Spinal cord (tissue), 10 donors: ENCODE measurements at places on chromosomes 11 and 22. TPM values are rescaled to one million over a fixed set of nuclear protein-coding genes. Genes with fewer than 3 reads are reported as not detected.

DNA sequence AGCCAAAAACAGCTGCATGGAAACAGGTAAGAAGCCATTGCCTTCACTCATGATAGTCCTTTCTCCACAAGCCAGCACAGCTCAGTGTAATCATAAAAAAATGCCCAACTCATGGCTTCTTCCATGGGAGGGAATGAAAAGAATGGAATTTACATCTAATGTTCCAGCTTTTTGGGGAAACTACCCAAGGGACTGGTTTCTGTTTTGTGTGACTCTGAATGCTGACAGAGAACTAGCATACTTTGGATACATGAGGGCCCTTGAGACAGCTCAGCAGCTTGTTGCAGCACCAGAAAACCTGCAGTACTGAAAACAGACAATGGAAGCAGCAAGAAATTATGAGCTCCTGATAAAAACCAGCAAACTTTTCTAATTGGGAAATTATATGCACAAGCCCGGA, 24.2 kb upstream of the HORMAD2 start:
- DNase-seq, result no peak
- no peaks in the 10 kb centered on the region for H3K27me3 ChIP-seq
- H3K4me1 ChIP-seq, result no peaks in the 10 kb centered on the region
- no peaks in the 10 kb centered on the region for H3K36me3 ChIP-seq

Gene SLCO2B1
- 25.4 TPM for total RNA-seq

Gene STK33
- 23.2 TPM for total RNA-seq

DNA sequence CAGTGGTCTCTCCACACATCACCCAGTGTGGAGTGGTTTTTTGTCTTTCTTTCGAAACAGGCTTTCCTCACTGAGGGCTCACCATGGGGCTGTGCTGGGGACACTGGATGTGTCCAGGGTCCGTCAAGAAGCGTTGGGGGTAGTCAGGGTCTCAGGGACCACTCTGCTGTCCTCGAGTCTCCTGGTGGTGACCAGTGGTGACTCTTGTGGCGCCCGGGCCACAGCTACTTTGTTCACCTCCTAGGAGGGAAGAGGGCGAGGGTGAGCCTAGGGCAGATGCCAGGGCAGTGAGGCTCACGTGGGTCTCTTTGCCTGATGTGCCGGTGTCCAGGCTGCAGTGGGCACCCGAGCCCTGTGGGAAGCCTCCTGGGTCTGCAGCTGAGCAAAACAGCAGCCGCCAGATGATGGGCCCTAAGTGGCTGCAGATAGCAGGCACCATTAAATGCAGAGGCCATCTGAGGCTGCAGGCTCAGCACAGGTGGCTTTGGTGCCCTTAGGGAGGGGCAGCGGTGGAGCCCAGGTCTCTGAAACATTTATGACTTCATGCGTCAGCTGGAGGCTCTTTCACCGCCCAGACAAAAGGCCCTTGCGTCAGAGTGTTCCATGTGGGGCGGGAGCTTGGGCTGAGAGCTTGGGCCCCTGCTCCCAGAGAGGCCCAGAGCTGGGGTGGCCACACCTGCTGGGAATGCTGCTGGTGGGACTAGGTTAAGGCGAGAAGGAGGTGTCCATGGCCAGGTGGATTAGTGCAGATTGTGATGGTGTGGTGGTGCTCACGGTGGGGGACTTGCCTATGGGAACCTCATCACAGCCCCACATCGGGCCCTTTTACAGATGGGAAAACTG, 29.5 kb downstream of the KCNQ1 start:
- DNase-seq, result no peak
- H3K4me1 ChIP-seq, result no peaks in the 10 kb centered on the region
- no peak overlapping the region for H3K4me3 ChIP-seq
- no peak overlapping the region for H3K27ac ChIP-seq
- no peaks in the 10 kb centered on the region for H3K27me3 ChIP-seq
- no peaks in the 10 kb centered on the region for H3K36me3 ChIP-seq

DNA sequence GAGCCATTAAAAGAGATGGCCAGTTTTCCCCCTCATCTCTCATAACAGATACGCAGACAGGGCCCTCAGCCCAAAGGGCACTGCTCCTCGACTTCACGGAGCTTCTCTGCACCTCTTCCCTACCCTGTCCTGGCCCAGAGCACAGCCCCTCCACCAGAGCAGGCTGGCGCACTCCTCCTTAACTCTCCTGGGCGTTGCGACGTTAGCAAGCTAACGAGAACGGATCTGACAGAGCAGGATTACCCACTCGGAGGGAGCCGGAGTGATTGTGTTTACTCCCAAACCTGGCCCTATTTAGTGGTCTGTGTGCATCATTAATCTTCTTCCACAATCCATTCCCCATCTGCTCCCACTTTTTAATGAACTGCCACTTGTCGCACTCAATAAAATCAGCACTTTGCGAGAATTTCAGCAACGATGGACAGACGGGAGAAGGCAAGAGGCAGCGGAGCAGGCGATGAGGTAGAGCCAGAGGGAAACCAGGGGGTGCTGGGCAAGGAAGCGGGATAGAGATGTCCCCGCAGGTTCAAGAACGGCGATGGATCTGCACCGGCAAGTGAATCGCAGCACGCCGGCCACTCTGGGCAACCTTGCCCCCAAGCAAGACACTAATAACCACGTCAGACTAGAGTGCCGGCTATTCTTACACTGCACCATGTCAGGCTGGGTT, 159.4 kb downstream of the BUD13 start:
- H3K27ac ChIP-seq, result no peak overlapping the region
- no peaks in the 10 kb centered on the region for H3K36me3 ChIP-seq
- H3K4me3 ChIP-seq, result no peak overlapping the region
- H3K4me1 ChIP-seq, result peaks cover 9% of the 10 kb centered on the region
- peaks cover 2% of the 10 kb centered on the region for H3K27me3 ChIP-seq

GRCh38 chr22:49701380-49702067, 126.1 kb downstream of the BRD1 start:
- H3K27me3 ChIP-seq, result peaks cover 6% of the 10 kb centered on the region
- no peak overlapping the region for H3K27ac ChIP-seq
- no peaks in the 10 kb centered on the region for H3K36me3 ChIP-seq
- no peaks in the 10 kb centered on the region for H3K4me1 ChIP-seq
- no peak overlapping the region for H3K4me3 ChIP-seq

Gene ALKBH8
- 11.5 TPM for total RNA-seq

- no peak for DNase-seq
- H3K36me3 ChIP-seq, result peaks cover 8% of the 10 kb centered on the region
- H3K4me3 ChIP-seq, result no peak overlapping the region
- peaks cover 19% of the 10 kb centered on the region for H3K4me1 ChIP-seq
These were observed 39.0 kb downstream of the BMAL1 start for GRCh38 chr11:13316528-13316961.

DNA sequence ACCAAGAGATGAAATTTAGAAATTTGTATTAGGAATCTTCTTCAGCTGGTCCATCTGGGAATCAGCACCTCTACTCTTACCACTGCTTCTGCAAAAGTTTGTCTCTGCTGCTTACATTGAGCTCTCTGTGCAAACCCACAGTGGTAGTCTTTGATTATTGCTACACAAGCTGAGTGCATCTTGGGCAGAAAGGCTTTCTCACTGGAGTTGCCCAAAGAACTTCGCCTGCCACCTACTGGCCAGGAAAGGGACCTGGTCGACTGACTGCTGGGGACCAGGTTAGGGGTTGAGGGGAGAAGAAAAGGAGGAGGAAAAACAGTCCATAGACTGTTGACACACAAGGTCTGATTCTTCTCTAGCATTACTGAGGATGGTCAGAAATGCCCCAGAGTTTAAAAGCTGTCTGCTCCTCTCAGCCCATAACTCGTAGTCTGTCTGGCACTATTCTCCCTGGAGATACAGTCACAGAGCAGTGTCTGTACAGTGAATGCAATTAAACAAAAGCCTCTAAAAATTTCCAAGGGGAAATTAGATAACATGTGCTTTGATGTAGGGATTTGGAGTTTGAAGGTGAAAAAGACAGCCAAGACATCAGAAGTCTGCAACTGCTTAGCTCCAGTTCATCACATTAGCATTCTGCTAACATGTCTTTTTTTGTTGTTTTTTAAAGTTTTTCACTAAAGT, 215.0 kb upstream of the CTSC start:
- no peak overlapping the region for H3K4me3 ChIP-seq
- no peaks in the 10 kb centered on the region for H3K27me3 ChIP-seq
- no peak for DNase-seq
- H3K4me1 ChIP-seq, result no peaks in the 10 kb centered on the region

- no peaks in the 10 kb centered on the region for H3K36me3 ChIP-seq
- H3K27me3 ChIP-seq, result no peaks in the 10 kb centered on the region
- H3K4me3 ChIP-seq, result no peak overlapping the region
- DNase-seq, result no peak
- peak overlapping the region; percentile 74 for H3K27ac ChIP-seq
These were observed 2.3 kb downstream of the MYEOV start for GRCh38 chr11:69295995-69296889.

DNA sequence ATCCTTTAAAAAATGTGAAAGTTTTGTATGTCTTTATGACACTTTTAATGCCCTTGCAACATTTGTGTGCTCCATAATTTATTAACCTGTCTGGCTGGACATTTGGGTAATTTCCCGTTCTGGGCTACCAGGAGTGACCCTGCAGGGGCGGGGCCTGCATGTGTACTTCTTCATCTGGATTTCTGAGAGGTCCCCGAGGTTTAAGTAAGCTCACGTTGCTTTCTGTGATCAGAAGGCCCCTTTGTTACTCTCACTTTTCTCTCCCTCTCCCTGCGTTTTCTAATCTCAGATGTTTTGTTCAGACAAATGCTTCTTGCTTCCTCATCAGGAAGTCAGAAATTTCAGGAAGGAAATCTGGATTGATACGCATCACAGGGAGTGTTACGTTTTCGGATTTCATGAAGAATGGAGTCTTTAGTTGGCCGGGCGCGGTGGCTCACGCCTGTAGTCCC, 78.9 kb upstream of the CRYBB3 start:
- H3K4me1 ChIP-seq, result peaks cover 30% of the 10 kb centered on the region
- H3K36me3 ChIP-seq, result peaks cover 5% of the 10 kb centered on the region
- H3K27ac ChIP-seq, result peak overlapping the region; percentile 75
- H3K4me3 ChIP-seq, result no peak overlapping the region
- DNase-seq, result no peak

DNA sequence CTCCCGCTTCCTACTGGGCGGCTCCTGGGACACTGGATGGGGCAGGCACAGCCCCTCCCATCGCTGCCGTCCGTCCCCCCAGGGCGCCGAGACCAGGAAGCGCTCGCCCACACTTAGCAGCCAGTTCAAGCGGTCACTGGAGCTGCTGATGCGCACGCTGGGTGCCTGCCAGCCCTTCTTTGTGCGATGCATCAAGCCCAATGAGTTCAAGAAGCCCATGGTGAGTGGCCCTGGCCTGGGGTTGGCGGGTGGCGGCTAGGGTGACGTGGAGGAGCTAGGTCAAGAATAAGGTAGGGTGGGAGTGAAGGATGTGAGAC, 44.6 kb downstream of the MYO7A start:
- H3K27ac ChIP-seq, result no peak overlapping the region
- DNase-seq, result peak; percentile 31
- H3K27me3 ChIP-seq, result peaks cover 3% of the 10 kb centered on the region
- H3K4me3 ChIP-seq, result no peak overlapping the region
- peaks cover 3% of the 10 kb centered on the region for H3K36me3 ChIP-seq

Gene PHOX2A
- total RNA-seq, result not detected

GRCh38 chr22:17281440-17281841, 62.2 kb upstream of the ADA2 start:
- DNase-seq, result no peak
- no peak overlapping the region for H3K27ac ChIP-seq
- no peak overlapping the region for H3K4me3 ChIP-seq
- no peaks in the 10 kb centered on the region for H3K36me3 ChIP-seq

- no peak overlapping the region for H3K27ac ChIP-seq
- DNase-seq, result no peak
- H3K27me3 ChIP-seq, result no peaks in the 10 kb centered on the region
- H3K4me1 ChIP-seq, result peaks cover 24% of the 10 kb centered on the region
These were observed 53.1 kb upstream of the SLC22A12 start for GRCh38 chr11:64537876-64538275.

DNA sequence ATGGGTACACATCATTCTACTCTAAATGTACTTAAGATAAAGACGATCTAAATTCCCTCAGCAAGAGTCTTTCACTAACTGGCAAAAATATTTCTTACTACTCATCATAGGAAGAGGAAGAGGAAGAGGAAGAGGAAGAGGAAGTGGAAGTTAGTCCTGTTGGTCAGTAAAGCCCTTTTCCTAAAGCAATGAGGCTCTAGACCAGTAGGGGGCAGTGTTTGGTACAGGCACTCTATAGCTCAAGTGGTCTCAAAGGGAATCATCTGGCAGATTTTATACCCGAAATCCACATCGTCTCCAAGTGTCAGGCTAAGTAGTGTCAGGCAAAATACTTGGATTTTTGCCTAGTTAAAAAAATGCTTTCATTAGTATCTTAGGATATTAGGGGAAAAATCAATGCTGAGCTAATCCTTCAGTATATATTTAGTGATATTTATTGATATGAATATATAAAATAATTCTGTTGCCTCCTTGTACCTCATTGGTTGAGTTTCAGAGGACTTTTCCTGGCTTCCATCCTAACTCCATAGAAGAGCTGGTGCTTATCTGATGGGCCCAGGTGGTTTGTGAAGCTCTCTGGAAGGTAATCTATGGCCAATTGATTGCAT, 7.7 kb downstream of the BLID start:
- peak; percentile 68 for DNase-seq
- no peaks in the 10 kb centered on the region for H3K36me3 ChIP-seq
- H3K27ac ChIP-seq, result no peak overlapping the region
- no peaks in the 10 kb centered on the region for H3K27me3 ChIP-seq

- no peaks in the 10 kb centered on the region for H3K4me1 ChIP-seq
- no peaks in the 10 kb centered on the region for H3K36me3 ChIP-seq
- H3K4me3 ChIP-seq, result no peak overlapping the region
- no peak for DNase-seq
- no peak overlapping the region for H3K27ac ChIP-seq
These were observed 347.0 kb upstream of the SYN3 start for GRCh38 chr22:33405194-33405593.

DNA sequence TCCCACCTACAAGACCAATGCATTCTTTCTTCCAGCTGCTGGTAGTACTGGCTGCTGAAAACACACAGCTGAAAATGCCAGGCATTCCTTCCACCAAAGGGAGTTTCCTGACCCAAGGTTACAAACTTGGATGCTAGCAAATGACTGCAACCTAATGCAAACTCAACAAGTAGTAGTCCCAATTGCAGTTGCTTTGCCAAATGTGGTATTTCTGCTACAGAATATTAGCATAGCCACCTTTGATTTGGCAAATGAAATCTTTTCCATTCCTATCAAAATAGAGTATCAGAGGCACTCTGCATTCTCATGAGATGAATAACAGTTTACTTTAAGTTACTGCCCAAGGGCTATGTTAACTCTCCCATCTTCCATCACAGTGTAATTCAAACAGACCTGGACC, 172.0 kb upstream of the ARHGAP42 start:
- H3K36me3 ChIP-seq, result no peaks in the 10 kb centered on the region
- H3K4me1 ChIP-seq, result no peaks in the 10 kb centered on the region
- no peaks in the 10 kb centered on the region for H3K27me3 ChIP-seq
- no peak for DNase-seq
- H3K4me3 ChIP-seq, result no peak overlapping the region
- no peak overlapping the region for H3K27ac ChIP-seq
